Stimulated activated CD4-positive, alpha-beta T cell treated with anti-CD3 and anti-CD28 coated beads, Interleukin-1b, Interleukin-23, amount 100 ng/mL, for 48 hours (primary cell): ENCODE measurements at places on chromosomes 2 and 18.

DNA sequence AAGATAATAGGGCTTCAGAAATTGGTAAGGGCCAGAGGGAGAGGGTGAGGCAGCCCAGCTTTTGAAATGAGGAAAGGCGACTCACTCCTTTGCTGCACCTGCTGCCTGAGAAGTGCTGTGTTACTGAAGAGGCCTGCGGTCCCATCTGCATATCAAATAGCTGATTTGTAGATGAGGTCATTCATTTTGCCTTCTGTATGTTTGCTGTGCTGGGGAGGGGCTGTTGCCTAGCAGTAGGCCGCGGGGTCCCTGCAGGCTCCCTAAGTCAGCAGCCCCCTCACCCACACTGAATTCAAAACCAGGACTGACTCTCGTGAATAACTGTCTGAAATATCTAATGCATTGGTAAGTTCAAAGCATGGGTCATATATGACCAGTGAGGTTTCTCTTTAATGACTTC lies 377.2 kb downstream of the SOX11 start:
- no peak for DNase-seq

- DNase-seq = no peak
Measured at GRCh38 chr2:154694881-154695280, 3.6 kb upstream of the KCNJ3 start.

GRCh38 chr18:50791599-50792438 lies 28.0 kb downstream of the MRO start:
- no peak for DNase-seq

GRCh38 chr2:27071990-27072830 lies 756 bp upstream of the OST4 start:
- DNase-seq = no peak
